ENCODE measurements at places on chromosomes 4 and X.
A peak's percentile ranks its signal among the peaks of the same experiment; 100 is the strongest.

DNA sequence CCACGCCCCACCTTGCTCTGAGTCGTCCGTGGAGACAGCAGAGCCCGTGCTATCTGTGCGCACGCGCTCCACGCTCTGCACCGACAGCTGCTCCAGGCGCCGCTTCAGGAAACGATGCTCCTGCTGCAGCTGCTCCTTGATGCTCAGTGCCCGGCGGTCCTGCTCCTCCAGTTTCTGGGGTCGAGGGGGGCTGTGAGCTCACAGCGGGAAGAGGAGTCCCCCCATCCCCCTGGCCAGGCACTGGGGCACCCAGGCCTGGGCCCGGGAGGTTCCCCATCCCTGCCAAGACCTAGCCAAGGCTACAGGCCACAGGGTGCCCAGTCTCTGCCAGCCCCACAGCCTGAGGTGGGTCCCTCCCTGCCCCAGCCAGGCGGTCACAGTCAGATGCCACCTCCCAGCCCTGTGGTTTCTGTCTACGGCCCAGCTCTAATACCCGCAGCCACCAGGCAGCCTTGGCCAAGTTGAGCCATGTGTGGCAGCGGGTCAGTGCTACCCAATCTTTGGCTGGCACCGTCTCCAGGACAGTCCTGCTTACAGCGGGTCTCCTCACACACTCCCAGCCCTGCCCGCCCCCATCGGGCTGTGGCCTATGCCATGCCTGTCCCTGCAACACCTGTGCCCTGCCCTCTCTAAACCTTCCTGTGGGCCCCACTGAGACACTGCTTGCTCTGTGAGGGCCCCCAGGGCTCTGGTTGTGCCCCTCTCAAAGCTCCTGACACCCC is 9.3 kb upstream of the HAUS3 start:
- DNase-seq, result peak; percentile 8

DNA sequence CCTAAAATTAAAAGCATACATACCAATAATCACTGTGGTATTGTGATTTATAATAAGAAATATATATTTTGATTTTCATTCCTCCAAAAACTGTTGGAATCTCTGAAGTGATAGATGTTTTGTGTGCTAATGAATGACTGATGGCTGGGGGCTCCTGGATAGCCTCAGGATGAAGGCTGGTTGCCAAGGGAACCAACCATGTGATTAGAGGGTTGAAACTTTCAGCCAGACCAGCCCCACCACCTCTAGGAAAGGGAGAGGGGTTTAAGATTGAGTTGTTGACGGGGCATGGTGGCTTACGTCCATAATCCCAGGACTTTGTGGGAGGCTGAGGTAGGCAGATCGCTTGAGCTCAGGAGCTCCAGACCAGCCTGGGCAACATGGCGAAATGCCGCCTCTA is 34.0 kb downstream of the HS6ST2 start:
- DNase-seq, result no peak

DNA sequence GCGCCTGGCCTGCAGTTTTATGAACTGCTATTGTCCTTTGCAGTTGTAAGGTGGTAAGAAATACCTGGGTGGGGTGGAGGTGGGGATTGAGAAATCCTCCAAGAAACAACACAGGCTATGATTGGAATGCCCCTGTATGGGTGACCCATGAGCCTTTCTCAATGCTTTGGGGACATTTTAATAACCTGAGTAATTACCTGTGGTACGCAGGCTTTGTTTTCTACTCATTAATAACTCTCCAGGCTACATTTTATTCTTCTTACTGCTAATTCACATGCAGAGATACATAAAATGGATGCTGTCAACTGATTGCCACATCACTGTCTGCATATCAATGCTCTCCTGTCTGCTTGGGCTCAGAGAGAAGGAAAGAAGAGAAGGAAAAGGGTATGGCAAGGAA is 41.8 kb downstream of the PHEX start:
- DNase-seq, result no peak

DNA sequence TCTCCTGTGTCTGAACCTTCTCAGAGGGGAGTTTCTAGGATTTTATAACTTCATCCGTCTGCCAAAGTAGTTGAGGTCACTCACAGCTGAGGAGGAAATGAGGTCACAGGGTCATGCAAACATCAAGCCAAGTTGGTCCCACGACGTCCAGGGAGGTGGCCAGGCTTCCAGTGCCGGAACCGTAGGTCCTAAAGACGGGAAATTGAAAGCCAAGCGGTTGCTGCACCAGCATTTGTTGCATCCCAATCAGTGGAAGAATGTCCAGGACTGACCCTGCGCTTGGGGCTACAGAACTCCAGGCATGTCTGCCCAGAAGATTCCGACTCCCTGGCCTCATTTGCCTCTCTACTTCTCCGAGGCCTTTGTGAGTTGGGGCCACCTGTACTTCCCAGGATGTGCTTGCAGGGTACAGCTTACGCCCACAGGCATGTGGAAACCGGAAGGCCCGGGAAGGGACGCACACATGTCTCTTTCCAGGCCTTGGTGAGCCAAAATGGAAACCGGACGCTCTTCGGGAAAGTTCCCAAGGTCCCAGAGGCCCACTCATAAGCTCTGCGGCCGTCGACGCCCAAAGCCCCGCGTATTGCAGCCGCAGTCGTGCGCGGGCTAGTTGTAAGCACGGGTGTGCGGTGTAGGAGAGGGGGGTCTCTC is 9.3 kb downstream of the PRDM8 start:
- no peak for DNase-seq

GRCh38 chrX:37060999-37061398 is 52.8 kb downstream of the FAM47C start:
- DNase-seq, result no peak

- no peak for DNase-seq
Measured at GRCh38 chrX:16876696-16877095, 6.5 kb upstream of the RBBP7 start.

GRCh38 chrX:47558436-47558835 is 2.6 kb upstream of the ARAF start:
- DNase-seq, result no peak

DNA sequence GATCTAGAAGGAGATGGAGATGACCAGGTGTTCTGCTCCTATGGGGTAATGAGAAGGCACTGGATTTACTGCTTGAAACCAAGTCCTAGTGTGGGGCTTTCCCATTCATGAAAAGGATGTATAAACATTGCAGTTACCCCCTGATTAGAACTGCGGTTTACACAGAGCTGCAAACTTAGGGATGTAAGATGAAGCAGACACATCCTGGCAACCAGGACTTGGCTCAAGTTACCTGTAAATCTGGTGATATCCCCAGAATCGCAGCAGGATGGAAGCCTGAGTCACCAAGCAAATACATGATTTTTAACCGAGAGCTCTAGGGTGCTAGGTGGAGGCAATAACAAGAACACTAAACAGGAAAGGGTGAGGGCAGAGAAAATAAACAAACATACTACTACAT is 178.6 kb upstream of the MAMLD1 start:
- DNase-seq, result no peak

GRCh38 chr4:6781113-6781512 is 1.4 kb upstream of the KIAA0232 start:
- no peak for DNase-seq

DNA sequence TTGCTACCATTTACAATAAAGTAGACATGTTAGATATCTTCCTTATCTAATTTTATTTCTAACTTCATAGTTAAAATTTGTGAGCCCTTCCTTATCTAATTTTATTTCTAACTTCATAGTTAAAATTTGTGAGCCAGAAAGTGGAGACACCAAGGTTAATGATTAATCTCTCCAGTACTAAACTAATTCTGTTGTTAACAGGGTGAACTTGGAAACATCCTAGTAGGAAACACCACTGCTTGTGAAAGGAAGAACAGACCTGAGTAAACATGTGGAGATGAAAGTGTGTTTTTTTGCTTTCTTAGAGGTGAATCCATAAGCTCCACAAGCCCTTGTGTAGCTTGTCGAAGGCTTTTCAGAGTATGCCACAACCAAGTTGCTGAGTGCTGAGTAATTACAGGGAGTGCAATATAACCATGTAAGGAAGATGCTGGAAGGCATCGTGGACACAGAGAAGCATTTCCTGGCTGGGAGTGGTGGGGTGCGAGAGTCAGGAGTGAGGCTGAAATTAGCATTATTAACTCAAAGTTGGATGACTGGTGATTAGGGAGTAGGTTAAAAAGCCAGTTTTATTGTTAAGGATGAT is 118.6 kb upstream of the NEIL3 start:
- no peak for DNase-seq

GRCh38 chr4:3725936-3726870 is 40.0 kb upstream of the ADRA2C start:
- DNase-seq, result no peak

GRCh38 chrX:68939868-68940267 is 111.0 kb downstream of the EFNB1 start:
- DNase-seq, result no peak

DNA sequence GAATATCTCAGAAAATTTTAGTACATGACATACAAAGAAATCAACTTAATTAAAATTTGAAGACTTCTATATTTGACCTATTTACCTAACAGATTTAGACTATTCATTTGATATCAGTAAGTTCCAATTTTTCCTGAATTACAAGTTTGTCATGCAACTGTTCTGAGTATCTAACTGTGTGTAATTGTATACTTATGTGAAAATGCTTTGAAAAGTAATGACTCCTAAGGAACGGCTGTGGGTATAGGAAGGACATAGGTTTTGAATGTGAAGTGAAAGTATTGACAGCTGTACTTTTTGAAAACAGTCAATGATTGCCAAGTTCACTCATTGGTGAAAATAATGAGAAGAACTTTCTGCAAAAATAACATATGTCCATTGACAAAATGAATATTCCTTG is 2.9 kb downstream of the GRIA2 start:
- no peak for DNase-seq

DNA sequence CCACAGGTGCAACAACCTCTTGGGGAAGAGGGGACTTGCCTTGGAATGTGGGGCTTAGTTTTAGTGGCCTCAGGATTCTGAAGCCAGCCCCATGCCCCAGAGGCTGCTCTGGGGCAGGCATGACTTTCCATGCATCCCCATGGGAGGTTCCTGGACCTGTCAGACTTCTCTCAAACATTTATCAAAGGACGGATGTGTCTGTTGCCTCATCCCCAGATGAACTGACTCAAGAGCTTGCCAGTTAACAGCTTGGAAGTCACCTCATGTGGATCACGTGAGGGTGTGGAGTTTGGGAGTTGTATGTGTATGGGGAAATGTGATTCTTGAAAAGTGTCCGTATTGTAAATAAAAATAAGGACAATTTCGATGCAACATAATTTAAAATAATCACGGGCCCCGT is 341.5 kb downstream of the ARHGAP10 start:
- no peak for DNase-seq

- DNase-seq, result no peak
Measured at GRCh38 chr4:87844452-87844851, 11.7 kb downstream of the MEPE start.

- DNase-seq, result no peak
Measured at GRCh38 chr4:89161841-89162240, 50.5 kb downstream of the TIGD2 start.

DNA sequence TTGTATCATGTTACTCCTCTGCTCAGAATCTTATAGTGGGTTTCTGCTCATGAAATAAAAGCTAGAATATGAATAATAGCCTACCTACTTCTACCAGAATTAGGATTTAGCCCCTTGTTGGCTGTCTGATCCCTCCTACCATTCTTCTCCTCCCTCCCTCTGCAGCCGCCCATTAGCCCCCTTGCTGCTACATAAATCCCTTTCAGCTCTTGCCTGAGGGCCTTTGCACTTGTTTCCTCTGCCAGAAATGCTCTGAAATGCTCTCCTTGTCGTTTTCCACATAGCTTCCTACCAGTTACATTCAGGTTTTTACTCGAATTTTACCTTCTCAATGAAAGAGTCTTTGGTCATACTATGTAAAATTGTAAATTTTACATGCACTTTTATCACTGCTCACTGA is 159.2 kb downstream of the ADGRL3 start:
- DNase-seq, result no peak

DNA sequence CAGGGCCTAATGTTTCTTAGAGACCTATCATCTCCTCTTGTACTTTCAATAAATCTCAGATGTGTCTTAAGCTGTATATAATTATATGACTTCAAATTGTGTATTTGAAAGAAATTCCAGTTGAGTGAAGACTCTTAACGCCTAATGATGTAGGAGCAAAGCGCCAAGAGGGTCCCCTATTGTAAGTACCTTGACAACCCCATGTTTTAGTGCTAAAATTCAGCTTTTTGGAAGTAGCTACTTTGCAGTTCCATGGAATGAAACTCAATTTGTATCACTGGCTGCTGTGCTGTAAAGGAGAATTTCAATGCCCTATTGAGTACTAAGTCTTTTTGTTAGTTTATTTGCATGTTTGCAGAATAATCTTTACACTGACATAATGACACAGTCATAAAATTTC is 1826.6 kb upstream of the AGA start:
- no peak for DNase-seq

DNA sequence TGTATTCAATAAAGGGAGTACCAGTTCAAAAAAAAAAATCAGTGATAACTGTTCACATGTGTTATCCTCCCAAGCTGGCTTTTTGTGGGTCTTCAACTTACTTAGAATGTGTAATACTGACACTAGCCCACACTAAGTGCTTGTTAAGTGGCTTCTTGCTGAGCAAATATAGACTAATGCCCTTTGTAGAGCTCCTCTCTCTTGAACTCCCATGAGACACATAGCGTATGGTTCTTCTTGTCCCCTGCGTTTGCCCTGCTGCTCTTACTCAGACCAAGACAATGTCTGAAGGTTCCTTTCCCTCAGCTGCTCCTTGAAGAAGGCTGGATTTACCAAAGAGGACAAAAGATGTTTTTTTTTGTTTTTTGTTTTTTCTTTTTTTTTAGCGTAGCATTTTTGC is 110.9 kb downstream of the FRAS1 start:
- DNase-seq, result no peak

- no peak for DNase-seq
Measured at GRCh38 chrX:130300010-130300282, 31.2 kb upstream of the ZNF280C start.

GRCh38 chr4:83108101-83108861 is 6.2 kb downstream of the PLAC8 start:
- no peak for DNase-seq

DNA sequence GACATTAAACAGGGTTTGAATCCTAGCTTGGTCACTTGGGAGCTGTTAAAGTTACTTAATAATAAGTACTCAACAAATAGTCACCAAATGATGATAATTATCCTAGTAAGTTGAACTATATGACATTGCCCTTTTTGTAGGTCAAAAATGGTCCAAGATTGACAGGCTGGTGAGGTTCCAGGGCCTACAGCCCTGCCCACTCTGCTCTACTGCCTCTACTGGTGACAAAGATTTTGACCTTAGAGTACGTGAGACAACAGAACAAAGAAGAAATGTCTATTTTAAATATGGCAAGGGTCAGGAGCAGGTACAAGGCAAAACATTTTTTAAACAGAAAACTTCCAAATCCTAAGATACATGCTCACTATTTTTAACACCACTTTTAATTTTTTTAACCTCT is 572 bp upstream of the SMPX start:
- no peak for DNase-seq

- DNase-seq, result no peak
Measured at GRCh38 chr4:185640811-185641675, 105.7 kb upstream of the PDLIM3 start.

GRCh38 chrX:4240541-4241194 is 527.2 kb upstream of the PRKX start:
- no peak for DNase-seq

- no peak for DNase-seq
Measured at GRCh38 chr4:154416190-154416547, 75.4 kb downstream of the DCHS2 start.

- no peak for DNase-seq
Measured at GRCh38 chrX:18151649-18152048, 69.0 kb downstream of the BEND2 start.
